HuH-7.5 (cell line): ENCODE measurements at places on chromosomes 12 and 14.

DNA sequence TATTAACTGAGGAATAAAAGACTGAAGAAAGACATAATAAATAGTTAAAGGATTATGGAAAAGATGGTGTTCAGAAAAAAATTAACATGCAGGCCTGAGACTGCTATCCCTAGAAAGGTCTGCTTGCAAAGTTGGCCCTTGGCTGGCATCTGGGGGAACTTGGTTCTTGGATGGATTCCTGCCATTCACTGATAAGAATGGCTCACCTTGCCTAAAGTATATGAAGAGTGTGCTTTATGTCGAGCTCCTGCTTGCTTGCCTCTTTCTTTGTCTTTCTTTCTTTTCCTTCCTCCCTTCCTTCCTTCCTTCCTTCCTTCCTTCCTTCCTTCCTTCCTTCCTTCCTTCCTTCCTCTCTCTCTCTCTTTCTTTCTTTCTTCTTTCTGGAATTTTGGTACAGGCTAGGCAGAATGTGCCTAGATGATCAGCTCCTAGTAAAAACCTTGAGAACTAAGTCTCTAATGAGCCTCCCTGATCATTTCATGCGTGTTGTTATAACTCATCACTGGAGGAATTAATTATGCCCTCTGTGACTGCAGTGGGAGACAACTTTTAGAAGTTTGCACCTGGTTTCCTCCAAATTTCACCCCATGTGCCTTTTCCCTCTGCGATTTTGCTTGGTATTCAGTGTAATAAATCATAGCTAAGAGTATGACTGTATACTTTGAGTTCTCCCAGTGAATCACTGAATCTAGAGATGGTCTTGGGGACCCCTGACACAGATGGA lies 44.7 kb downstream of the IFT81 start:
- no peak for DNase-seq

GRCh38 chr12:42617622-42618021 lies 28.1 kb upstream of the PRICKLE1 start:
- DNase-seq, result no peak

DNA sequence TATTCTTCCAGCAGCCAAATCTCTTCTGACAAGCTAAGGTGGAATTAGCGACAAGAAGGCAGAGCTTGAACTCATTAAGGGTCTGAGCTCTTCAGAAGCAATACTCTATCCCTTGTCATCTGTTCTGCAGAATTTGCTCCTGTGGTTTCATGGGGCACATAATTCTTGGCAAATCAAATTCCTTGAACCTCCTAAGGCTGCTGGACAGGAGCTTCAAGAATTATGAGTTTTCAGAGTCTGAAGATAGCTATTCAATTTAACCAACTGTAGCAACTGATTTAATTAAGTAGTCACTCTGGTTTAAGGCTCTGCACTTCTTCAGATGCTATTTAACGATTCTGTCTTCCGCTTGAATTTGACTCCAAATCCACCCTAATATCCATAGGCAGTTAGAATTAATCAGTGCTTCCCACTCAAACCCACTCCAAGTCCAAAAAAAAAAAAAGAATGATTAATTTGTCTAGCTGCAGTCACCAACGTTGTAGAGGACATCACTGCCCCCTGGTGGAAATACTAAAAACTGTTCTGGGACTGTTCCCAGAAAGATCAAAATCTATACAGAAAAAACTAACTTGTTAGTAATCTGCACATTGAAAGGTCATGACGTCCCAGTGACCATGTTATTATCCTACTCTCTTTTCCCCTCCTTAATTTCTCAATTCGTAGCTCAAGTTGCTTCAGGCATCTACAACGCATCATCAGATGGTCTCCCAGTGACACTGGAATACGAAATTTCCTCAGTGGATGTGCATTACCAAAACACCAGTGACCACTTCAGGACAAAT lies 169.9 kb downstream of the KIF21A start:
- DNase-seq, result peak; percentile 13

DNA sequence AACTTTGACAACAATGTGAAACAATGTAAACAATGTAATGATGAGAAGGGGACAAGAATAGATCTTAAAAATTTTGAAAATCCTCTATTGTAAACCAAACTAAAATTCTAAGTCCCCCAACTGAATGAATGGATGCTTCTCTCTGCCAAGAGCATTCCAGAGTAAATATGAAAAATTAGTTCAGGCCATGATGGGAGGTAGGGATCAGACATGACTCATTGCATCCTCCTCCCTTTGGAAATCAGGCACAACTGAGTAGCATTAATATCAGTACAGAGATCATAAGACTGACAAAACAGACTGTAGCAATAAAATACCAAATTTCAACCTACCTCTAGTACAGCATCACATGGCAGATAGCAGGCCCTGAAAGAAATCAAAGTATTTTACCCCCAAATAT lies 559.9 kb downstream of the C12orf50 start:
- DNase-seq, result no peak

DNA sequence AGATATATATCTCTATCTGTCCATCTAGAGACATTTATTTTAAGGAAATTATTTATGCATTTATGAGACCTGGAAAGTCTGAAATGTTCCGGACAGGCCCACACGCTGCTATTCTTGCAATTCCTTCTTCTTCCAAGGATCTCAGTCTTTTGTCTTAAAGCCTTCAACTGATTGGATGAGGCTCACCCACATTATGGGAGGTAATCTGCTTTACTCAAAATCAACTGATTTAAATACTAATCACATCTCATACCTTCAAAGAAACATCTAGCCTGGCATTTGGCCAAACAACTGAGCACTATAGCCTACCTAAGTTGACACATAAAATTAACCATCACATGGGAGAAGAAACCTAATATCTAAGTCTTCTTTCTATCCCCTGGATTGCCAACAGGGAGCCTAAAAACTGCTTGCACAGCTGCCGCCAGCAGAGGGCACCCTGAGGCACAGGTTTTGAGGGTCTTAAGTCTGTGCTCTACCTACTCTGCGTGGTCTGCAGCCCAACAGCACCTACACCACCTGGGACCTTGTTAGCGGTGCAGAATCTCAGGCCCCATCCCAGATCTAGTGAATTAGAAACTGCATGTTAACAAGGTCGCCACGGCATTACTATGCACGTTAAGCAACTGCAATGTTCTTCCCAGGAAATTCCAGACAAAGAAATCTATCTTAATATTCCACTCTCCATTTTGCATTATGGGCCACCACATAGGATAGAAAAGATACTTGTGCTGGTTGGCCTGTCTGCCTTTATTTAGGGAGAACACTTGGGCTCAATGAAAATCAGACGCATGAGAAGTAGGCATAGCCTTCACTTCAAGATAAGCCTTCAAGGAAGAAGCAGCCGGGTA lies 249.7 kb downstream of the FOXG1 start:
- DNase-seq, result no peak

DNA sequence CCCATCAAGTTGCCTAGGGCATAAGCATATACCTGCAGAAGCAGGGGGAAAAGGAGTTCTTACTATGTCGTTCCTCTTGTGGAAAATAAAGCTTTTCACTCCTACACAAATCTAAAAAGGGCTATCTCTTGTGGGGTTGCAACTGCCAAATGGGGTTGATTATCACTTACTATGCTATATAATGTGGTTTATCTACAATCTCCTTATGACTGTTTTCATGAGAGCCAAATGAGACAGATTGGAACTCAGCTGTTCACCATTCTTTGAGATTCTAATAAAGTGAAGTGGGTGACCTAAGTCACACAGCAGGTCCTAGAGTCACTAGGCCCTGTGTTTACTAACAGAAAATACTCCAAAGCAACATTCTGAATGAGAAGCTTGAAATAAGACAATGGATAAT lies 47.7 kb downstream of the CIT start:
- no peak for DNase-seq

DNA sequence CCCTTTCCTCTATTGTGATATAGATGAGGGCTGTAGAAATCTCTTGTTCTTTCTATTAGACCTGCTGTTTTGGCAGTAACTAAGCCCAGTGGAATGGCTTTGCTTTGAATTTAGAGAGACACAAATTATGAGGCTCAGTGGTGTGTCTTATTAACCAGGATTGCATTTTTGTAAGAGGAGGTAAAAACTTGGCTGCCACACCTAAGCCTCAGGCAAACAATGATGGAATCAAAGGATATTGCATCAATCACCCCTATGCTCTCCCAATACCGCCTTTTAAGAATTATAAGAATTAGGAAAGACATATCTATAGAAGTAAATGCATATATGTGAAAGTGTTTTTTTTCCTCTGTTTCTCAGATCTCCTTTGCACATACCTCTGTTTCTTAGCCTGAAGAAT lies 63.3 kb downstream of the ACSS3 start:
- no peak for DNase-seq

DNA sequence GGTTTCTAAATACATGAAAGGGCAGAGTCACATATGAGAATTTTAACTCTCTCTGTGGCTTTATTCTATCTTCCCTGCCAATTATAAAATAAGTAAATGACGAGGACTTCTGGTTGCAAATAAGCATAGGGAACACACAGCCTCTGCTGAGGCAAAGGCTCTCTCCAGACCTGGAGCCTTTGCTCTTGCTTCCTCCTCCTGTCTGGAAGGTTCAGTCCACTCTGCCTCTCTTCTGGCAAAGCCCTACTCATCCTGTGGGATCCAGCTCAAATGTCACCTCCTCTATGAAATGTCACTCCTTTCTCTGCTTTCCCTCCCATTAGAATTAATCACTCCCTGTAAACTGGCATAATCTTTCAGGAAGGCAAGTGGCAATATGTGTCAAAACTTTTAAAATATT lies 41.9 kb downstream of the PKP2 start:
- no peak for DNase-seq

GRCh38 chr12:101619858-101620761 lies 25.3 kb downstream of the MYBPC1 start:
- no peak for DNase-seq

DNA sequence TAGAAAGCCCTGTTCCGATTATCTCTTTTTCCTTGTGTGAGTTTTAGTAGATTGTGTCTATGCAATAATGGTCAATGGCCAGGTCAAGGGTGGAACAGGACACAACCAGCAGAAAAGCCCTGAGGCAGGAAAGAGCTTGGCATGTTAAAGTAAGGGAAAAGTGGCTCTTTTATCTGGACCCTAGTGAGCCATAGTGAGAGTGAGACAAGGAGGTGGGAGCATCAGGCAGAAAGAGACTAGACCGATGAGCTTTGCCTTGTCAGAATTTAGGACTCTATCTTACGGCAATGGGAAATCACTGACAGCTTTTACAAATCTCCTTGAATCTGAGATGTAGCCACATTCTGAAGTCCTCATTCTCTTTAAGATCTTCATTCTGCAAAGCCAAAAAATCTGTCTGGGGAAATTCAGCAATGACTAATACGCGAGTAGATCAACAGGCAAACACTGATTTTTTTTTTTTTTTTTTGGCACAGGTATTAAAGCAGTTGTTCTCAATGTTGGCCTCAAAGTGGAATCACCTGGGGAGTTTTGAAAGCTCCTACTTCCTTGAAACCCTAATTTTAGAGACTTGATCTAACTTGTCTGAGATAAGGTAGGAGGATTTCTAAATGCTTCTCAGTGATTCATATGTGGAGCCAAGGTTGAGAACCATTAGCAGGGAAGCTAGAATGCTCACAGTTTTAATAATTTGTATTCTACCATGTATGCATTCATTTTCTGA lies 33.9 kb downstream of the TMEM19 start:
- DNase-seq, result no peak

GRCh38 chr14:56002876-56003625 lies 115.2 kb upstream of the PELI2 start:
- DNase-seq, result no peak

GRCh38 chr12:12326262-12326661 lies 23.8 kb downstream of the MANSC1 start:
- no peak for DNase-seq

- DNase-seq, result no peak
Measured at GRCh38 chr14:95850429-95850828, 26.2 kb upstream of the TUNAR start.

GRCh38 chr14:68627868-68628604 lies 164.8 kb downstream of the ZFP36L1 start:
- peak; percentile 84 for DNase-seq

- DNase-seq, result no peak
Measured at GRCh38 chr12:66944365-66944764, 265.5 kb upstream of the GRIP1 start.

DNA sequence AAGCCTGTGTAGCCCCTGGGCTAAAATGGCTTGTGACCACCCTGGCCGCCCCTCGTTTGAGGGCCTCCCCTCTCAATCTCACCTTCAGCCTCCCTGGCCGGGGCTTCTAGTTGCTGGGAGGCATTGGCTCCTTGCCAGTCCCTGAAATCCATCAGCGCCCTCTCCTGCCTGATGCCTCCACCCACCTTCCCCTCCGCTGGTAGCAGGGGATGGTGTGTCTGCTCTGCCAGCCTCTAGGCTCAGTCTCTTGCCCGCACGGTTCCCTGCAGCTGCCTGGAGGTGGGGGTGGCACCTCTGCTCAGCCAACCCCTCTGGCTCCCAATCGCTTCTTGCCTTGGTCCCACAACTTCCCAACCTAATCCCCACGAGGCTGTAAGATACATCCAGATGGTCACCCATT lies 167.9 kb downstream of the PHETA1 start:
- DNase-seq, result no peak

- DNase-seq, result no peak
Measured at GRCh38 chr12:12915656-12916055, 24.3 kb downstream of the GPRC5A start.

DNA sequence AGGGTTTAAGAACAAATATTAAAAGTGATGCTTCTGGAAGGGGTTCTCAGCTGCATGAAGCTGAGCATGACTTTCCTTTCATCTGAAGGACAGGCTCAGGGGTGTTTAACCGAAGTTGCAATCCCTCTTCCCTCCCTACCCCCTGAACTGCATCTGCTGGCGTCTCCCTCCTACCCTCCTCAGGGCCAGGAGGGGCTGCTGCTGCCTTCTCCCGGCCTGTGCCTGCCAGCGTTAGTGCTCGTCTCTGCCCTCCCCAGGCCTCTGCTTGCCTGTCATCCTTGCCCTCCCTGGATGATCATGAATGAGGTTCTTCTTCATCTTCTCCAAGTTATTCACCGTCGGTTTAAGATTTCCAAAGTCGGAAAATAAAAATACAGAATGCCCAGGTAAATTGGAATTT lies 12.2 kb downstream of the SMOC1 start:
- no peak for DNase-seq

GRCh38 chr14:47438650-47439140 lies 236.7 kb downstream of the MDGA2 start:
- no peak for DNase-seq

DNA sequence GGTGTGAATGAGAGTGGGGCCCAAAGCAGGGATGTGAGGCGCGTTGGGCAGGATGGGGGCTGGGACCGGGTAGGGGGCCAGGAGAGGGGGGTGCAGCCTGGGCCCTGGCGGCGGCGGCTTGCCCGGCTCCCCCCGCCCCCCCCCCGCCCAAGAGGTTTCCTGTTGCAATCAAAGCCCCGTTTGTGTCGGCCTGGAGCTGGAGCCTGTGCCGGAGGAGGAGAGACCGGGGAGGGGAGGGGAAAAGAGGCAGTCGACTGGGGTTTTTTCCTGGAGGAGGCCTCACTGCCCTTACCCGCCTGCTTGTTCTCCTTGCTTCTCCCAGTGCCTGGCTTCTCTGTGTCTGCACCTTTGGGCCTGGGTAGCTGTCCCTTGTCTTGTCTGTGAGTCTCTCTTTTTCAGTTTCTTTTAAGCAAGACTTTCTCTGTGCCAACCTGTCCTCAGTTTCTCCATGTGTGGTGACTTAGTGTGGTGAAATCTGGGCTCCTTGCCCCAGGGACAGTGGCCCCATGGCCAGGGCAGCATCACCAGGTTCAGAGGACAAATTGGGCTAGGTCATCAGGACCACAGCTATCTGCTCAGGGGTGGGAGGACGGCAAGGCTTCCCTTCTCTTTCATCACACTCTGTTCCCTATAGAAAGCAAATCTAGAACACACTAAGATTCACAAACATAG lies 8.5 kb downstream of the RARG start:
- DNase-seq, result no peak

GRCh38 chr12:130849561-130850417 lies 10.7 kb upstream of the STX2 start:
- DNase-seq, result no peak
